Bronchial smooth muscle cell (primary cell): ENCODE measurements at places on chromosomes 1 and 21. TPM values are rescaled to one million over a fixed set of nuclear protein-coding genes. Genes with fewer than 3 reads are reported as not detected.

Gene CITED4
- total RNA-seq, result 0.09 and 0.47 TPM in 2 replicates

Gene PITHD1
- total RNA-seq, result 24.5 and 36.4 TPM in 2 replicates

Gene SELP
- total RNA-seq, result not detected in 2 replicates

Gene LGR6
- not detected in 2 replicates for total RNA-seq

Gene HSD3B1
- 0.16 TPM in 1 of 2 replicates, not detected in the other for total RNA-seq

Gene GAS5
- total RNA-seq, result 384 and 487 TPM in 2 replicates

Gene LRRN2
- 0.34 TPM in 1 of 2 replicates, not detected in the other for total RNA-seq

Gene FCER1G
- not detected in 2 replicates for total RNA-seq

Gene EVI5
- total RNA-seq, result 44.3 and 47.7 TPM in 2 replicates

Gene WNT3A
- not detected in 2 replicates for total RNA-seq

Gene HPCAL4
- total RNA-seq, result under 0.01 TPM in 1 of 2 replicates, not detected in the other

Gene CFAP410
- total RNA-seq, result 11.0 and 11.3 TPM in 2 replicates

Gene CYP4B1
- total RNA-seq, result not detected in 2 replicates

Gene TNFRSF1B
- 3.3 and 9.2 TPM in 2 replicates for total RNA-seq

Gene HES3
- not detected in 2 replicates for total RNA-seq

Gene HCRTR1
- total RNA-seq, result not detected in 2 replicates

Gene CRYZ
- total RNA-seq, result 20.6 and 69.5 TPM in 2 replicates

Gene ZNF683
- total RNA-seq, result not detected in 2 replicates

Gene TMPRSS15
- not detected in 2 replicates for total RNA-seq

Gene C1orf226
- total RNA-seq, result under 0.01 TPM in 1 of 2 replicates, not detected in the other

Gene FTCD
- total RNA-seq, result 0.60 and 0.63 TPM in 2 replicates

Gene LINGO4
- not detected in 2 replicates for total RNA-seq

Gene GBP7
- total RNA-seq, result not detected in 2 replicates

Gene SH3BGR
- 0.69 and 2.7 TPM in 2 replicates for total RNA-seq

Gene SELL
- total RNA-seq, result 0.09 and 0.16 TPM in 2 replicates

Gene ADGRL2
- 60.1 and 81.5 TPM in 2 replicates for total RNA-seq

Gene LGALS8
- total RNA-seq, result 39.2 and 41.0 TPM in 2 replicates

Gene TSSK3
- 0.63 and 0.86 TPM in 2 replicates for total RNA-seq

Gene ATP1A4
- total RNA-seq, result not detected in 2 replicates

Gene TMEM269
- total RNA-seq, result under 0.01 TPM in 1 of 2 replicates, not detected in the other

Gene RNF207
- 10.1 and 17.1 TPM in 2 replicates for total RNA-seq

Gene ITGB2
- not detected in 2 replicates for total RNA-seq

Gene RGS5
- total RNA-seq, result 2.8 and 5.6 TPM in 2 replicates

Gene OR13G1
- not detected in 2 replicates for total RNA-seq

Gene OR2G6
- total RNA-seq, result not detected in 2 replicates

Gene SLC6A9
- 2.4 and 6.4 TPM in 2 replicates for total RNA-seq

Gene CD5L
- not detected in 2 replicates for total RNA-seq

Gene MMEL1
- 0.16 and 0.26 TPM in 2 replicates for total RNA-seq

Gene PTGFR
- 15.5 and 23.6 TPM in 2 replicates for total RNA-seq

Gene CD101
- 0.60 and 0.63 TPM in 2 replicates for total RNA-seq

Gene CASQ1
- total RNA-seq, result not detected in 2 replicates
